ENCODE measurements at places on chromosomes 12 and 14.

DNA sequence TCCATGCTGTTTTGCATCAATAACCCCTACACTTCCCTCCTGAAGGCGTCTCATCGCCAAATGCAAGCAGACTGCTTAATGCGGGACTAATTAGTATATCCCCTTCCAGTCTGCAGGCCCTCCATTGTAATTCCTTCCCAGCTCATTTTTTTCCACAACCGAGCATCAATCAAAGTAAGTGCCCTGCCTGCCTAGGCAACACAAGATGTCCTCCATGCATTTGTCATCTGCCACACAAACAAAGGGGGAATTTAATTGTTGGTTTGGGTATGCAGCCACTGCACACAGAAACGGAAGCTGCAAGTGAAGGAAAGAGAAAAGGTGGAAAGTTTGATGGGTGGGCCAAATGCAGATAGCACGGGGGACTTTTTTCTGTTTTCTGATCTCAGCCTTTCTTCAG, 168.0 kb downstream of the EGLN3 start:
- DNase-seq = no peak

DNA sequence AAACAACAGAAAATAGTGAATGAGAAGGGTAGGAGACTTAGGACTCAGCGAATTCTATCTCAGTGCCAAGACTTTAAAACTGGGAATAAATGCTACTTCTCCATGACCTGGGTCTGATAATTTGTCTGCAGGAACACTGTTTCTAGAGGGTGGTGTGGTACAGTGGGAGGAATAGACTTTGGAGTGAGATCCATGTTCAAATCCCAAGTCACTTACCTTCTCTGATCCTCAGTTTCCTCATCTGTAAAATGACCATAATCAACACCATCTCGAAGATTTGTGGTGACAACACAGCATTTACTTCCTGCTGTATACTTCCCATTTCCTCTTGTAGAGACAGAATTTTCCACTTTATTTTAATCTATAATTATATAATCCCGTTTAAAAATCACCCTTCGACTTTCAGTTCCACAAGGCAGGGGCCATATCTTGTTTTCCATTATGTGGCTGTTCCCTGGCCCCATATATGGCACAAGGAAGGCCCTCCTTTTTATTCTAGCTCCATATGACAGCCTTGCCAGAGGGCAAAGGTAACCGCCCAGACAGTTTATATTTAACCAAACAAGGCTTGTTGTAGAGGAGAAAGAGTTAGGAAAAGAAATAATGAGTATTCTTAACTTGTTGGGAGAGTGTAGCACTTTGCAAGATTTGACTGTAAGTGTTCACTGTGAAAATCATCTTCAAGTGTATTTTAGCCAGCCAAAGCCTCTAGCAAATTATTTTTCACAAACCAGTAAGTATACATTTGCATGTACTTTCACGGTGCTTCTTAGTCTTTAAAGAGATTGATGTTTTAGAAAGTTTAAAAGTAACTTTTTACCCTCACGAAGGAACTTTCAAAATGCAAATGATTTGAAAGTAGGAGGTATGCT, 243.1 kb downstream of the AKAP6 start:
- DNase-seq = no peak

DNA sequence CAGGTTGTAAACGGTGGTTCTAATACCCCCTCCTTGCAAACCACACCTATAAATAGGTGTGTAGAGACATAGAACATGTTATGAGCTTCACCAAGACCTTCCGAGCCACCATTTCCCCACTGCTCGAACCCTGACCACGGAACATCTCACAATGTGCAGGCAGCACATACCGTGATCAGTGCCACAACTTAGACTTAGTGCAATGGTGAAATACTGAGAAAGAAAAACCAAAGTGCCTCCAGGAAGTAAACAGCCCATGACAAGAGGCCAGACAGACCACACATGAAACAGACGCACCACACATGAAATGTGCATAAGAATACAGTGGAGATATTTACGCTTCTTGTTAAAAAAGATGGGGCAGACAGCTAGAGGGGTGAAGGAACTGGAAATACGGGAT, 166.9 kb upstream of the CCND2 start:
- DNase-seq = no peak

DNA sequence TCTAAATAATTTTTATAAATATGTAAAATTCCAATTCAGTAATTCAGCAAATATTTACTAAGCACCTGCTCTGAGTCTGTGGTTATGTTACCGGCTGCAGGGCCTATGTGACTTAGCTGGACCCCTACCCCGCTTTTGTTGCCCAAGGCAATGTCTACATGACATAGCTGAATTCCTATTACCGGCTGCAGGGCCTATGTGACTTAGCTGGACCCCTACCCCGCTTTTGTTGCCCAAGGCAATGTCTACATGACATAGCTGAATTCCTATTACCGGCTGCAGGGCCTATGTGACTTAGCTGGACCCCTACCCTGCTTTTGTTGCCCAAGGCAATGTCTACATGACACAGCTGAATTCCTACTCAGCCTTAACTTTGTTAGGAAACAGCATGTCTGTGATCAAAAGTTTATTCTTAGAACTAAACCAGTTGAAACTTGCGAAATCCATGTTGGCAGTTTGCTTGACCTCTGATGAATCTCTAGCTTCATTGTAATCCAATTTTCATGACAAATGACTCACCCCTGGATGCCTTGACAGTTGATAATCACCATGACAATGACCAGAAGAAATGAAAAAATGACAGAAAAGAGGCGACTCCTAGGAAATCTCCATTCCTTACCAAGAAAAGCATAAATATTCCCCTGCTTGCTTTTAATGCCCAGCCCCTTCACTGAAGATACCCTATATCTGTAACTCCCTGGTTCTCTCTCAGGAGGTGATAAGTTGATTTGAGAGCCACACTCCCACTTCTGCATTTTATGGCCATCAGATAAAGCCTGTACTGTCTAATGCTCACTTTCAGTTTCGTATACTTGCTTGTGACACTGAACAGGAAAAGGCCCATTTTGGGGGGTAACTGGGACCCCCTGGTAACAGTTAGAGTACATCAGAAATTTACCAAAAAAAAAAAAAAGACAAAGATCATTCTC, 148.4 kb upstream of the SYT10 start:
- no peak for DNase-seq

DNA sequence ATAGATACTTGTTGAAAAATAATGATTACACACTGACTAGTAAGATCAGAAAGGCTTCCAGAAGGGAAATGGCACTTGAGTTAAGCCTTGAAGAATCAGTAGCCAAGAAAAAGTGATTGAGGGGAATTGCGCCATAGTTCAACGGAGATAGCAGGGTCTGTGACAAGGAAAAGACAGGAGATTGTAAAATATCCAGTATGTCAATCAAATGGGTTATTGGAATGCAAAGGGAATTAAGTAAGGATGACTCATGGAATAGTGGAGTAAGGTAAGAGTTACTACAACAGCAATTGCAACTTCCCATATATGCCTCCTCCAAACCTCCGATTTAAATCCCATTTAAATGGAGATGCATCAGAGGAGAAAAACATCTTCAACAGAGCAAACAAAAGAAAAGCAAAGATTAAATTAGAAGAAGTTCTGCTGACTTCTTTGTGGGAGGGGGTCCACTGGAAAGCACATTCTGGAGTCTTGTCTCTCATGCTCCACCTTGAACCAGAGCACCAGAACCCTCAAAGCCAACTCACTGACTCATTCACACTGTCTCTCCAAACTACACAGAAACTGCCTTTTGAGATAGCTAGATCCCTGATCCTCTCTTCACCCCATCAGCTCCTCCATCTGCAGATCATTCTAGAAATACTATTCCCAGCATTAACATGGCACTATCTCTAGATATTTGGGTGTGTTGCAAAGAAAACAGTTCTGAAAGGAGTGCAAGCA, 138.2 kb downstream of the NUAK1 start:
- DNase-seq = no peak

DNA sequence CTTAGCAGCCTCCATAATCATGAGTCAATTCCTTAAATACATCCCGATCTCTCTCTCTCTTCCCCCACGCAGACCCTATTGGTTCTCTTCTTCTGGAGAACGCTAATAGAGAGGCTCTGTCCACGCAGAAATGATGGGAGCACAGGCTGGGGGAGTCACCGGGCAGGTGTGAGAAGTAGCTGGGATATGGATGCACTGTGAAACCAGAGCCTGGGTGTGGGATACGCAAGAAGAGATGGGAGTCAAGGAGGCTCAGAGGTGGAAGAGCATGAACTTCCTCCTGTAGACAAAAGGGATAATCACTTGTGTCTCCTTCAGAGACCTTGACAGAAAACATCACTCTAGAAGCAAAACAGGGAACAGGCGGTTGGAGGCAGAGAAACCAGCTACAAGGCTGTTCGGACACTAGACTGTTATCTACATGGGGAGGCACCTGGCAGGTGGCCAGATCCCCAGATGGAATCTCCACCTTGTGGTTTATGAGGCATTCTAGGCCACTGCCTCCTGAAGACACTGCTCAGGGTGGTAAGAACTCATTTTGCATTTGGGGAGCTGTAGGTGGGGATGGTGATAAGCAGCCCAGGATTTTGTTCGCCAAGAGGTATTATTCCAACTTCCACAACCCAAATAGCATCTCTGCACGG, 7.2 kb upstream of the SELPLG start:
- no peak for DNase-seq

DNA sequence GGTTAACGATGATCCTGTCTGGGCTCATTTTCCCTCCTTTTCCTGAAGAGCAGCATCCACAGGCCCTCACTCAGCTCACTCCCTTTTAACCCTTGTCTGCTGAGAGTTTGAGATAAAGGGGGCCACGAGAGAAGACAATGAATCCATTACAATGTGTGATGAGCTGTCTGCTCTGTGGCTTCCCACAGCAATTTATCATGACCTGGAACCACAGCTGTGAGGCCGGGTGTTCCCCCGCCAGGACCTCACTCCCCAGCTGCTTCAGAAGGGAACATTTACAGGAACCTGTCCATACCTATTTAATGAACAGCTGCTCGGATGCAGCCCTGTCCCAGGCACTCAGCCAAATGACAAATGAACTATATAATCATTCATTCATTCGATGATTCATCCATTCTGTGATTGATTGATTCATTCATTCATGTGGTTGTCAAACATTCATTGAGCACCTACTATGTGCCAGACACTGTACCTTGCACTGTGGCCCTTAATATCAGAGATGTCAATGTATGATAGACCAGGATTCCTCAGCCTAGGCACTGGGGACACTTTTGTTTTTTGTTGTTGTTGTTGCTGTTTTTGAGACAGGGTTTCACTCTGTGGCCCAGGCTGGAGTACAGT, 18.5 kb upstream of the P2RX7 start:
- DNase-seq = no peak
